CD4-positive, CD25-positive, alpha-beta regulatory T cell (primary cell): ENCODE measurements at places on chromosomes 13 and 19.

DNA sequence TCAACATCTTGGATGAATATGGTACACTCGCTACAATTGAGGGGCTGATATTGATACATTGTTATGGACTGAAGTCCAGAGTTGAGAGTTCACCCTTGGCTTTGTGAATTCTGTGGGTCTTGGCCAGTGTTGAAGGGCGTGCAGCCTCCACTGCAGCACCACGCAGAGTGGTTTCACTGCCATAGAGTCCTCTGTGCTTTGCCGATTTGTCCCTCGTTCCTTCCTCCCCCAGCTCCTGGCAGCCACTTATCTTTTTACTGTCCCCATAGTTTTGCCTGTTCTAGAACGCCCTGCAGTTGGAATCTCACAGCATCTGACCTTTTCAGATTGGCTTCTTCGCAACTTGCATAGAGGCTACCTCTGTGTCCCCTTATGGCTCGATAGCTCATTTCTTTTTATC lies 57.3 kb upstream of the IRS2 start:
- DNase-seq, result no peak

DNA sequence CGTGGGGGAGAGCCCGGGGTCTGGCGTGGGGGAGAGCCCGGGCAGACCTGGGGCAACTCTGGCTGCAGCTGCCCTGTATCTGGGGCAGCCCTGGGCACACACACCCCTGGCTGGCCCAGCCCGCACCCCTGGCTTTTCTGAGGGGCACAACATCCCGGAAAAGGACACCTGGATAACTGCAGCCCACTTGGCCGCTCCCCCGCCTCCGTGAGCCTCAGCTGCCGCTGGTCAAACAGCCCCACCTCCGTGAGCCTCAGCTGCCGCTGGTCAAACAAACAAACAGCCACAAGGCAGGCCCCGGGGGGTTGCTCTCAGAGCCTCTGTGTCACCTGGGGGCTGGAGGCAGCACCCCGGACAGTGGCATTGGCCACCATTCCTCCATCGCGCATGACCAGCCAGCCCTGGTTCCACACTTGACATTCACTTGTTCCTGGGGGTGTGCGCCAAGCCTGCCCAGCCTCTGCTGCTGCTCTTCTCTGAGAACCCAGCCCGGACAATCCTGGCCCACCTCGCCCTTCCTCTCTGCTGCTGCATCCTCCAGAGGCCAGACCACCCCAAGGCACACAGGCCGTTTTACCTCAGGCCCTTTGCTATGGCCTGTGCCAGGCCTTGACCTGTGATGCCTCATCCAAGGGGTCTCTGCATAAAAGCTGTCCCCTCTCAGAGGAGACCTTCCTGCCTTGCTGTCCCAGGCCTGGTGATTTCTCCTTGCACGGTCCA lies 19.9 kb downstream of the CEBPG start:
- DNase-seq, result no peak

GRCh38 chr19:10836479-10837330 lies 693 bp upstream of the TMED1 start:
- no peak for DNase-seq

DNA sequence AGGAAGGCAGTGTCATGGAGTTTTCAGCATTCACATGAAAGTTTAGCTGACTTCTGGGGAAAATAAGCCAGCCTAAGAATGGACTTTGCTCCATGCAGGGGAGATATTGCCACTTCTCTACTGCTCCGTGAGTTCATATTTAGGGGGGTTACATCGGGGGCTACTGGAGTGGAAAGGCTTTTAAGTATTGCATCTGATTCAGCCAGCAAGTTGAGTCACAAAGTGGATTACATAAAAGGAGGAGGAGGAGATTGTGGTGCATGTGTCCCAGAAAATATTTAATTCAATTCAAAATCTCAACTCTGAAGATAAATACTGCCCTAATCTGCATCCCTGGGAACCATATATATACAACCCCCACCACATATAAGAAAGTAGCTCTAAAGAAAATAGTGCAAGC lies 617.2 kb downstream of the DCT start:
- no peak for DNase-seq

DNA sequence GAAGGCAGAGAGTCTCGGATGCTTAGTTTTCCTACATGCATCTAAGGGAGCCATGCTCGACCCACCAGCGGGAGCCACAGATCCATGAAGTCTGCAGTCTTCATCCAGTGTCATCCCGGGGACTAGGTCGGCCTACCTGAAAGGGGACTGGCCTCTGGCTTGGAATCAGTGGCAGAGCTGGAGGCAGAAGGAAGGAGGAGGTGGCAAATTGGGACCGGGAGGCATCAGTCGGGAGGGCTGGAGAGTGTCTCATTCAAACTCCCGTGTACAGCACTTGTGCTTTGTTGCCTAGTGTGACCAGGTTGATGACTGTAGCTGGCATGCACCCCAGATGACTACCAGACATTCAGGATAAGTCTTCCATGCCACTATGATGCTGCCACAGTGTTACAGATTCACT lies 26.5 kb upstream of the ZNF536 start:
- DNase-seq, result no peak

DNA sequence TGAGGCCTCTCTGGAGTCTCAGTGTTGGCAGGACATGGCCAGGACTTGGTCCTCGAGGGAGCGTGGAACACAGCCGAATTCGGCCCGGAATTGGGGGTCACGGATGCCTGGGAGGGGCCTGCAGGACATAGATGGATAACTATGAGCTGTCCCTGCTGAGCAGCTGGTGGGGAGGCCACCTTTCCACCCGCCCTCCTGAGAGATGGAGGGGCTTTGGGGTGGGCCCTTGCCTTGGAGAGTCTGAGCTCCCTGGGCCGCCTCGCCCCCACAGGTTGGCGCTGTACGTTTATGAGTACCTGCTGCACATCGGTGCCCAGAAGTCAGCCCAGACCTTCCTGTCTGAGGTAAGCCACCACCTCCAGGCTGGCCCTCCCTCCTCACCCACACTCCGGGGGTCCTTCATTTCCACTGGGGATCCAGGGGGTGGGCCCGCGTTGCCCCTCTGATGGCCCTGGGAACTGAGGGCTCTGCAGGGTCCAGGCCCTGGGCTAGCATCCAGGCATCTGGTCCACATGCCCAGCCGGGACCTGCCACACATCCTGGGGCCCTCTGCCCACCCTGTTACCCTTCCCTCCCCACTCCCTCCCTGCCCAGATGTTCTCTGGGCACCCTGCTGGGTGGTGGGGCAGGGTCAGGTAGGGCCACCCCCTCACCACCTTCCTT lies 8.0 kb downstream of the SSBP4 start:
- DNase-seq, result no peak

DNA sequence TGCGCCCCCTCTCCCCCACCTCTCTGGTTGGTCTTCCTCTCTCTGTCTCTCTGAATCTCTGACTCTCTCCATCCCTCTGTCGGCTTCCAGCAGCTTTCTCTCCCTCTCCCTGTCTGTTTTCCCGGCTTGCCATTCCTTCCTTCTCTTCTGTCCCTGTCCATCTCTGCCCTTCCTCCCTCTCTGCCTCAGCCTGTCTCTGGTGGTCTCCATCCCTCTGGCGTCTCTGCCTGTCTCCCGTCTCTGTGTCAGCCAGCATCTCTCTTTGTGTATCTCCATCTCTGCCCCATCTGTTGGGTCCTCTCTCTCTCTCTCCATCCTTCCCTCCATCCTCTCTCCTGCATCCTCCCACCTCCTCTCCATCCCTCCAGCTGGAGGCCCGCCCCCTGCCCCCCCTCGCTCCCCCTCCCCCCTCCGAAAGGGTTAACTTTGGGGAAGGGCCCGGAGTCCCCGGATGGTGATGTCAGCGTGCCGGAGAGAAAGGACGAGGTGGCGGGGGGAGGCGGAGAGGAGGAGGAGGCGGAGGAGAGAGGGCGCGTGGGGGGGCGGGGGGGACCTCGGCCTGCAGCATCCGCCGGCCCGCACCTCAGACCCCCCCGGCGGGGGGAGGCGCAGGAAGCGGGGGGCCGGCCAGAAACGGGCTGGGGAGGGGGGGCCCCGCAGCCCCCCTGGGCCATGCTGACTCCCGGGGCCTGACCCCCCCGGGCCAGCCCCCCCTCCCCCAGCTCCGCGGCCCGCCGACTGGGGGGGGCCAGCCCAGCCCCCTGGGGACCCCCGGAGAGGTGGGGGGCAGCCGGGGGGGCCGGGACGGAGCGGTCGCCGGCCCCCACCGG lies at the start of gene BRSK1:
Gene BRSK1, plus strand, starts transcription at position 450 of the 830 bp plus-strand sequence. CDS start 446 bp downstream, outside the sequence.
- peak; percentile 40 for DNase-seq

GRCh38 chr13:35917252-35917941 lies 213.8 kb downstream of the DCLK1 start:
- no peak for DNase-seq

DNA sequence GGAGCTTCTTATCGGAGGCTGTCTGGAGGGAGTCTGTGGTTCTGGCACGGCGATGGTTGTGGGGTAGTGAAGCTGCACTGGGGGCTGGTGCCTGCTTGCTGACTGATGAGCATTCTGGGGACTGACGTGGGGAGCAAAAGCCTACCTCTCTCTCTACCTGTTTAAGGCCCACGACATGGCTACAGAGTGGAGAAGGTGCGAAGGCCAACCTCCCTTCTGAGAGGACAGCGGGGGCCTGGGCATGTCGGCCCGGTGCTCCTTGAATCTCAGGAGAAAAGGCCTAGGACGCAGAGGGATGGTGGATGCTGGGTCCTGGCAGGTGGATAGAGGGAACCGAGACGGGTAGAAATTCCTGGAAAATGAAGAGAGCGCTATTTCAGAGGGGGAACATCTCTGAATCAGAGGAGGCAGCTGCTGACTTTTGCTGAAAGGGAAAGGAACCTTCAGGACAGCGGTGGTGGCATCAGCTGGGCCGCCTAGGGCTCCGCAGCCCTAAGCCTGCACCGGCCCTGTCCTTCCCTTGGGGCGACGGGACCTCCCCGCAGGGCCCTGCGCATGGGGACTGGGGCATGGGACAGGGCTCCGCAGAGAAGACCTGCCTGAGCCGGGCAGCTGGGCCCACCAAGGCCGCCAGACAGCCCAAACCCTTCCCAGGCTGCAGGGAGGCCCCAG lies 35.0 kb upstream of the MEDAG start:
- DNase-seq, result no peak

- no peak for DNase-seq
Observed at GRCh38 chr19:4164262-4164661, 10.8 kb downstream of the CREB3L3 start.

GRCh38 chr13:29693275-29693945 lies 97.9 kb upstream of the SLC7A1 start:
- no peak for DNase-seq

GRCh38 chr13:50687545-50687944 lies 155.9 kb downstream of the DLEU7 start:
- DNase-seq, result no peak

DNA sequence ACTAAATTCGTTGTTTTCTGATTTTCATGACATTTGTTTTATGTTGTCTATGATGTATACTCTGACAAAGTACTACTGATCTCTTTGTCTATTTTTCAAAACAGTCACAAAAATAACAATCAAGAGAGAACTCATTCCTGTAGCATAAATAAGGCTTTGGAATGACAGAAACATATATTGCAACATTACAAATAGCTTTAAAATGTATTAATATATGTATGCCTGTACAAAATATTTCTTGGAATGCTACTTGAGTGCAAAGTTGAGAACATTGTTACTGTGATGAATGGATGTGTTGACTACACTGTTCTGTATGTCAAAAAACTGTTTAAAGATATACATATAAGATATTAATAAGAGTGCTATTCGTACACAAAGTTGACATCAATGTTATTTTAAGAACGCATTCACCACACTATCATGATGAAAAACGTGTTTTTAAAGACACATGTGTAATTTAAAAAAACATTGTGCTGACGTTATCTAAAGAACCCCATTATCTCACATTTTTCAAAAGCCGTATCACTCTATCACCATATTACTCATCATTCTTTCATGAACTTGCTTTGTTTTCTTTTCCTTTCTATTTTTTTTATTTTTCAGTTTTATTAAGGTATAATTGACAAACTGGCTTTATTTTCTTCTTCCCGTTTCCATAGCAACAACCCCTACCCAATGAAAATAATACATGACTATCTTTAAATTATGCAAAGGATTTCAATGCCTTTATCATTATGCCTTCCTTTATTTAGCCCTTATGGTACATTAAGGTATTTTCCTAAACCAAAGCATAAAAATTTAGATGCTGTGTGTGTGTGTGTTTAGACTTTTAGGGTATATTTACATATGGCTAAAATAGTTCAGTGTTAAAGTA lies 918.8 kb downstream of the SLITRK1 start:
- no peak for DNase-seq

GRCh38 chr19:14441041-14441938 lies 8.2 kb downstream of the PKN1 start:
- DNase-seq, result no peak

DNA sequence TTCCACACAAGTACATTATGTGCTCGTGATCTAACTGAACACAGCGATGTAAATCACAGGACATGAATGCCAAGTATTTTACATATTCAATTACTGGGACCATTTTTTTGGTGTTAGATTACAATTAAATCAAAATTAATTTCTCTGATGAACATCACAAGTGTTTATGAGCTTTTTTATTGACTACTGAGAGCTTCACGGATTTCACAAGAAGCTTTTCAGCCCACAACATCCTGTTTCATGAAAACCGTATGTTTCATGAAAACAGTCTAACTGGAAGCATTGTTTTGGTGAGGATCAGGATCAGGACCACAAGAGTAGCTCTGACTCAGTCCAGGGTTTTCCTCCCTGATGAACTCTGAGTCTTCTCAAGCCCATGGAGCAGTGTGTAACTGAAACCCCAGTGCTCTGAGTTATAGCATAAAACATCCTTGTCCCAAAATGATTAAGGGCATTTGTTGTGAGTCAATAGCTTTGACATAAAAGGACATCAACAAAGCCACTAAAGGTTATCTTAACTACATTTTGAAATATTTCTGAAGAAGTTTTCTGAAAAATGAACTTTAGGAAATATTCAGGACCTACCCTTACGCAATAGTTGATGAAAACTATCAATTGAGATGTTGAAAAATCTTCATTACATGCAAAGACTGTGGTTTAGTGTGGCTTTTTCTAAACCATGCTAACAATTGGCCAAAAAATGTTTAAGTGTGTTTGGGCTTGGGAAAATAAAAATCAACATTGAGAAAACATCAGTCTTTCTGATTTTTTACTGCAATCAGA lies 49.3 kb downstream of the UFM1 start:
- no peak for DNase-seq

DNA sequence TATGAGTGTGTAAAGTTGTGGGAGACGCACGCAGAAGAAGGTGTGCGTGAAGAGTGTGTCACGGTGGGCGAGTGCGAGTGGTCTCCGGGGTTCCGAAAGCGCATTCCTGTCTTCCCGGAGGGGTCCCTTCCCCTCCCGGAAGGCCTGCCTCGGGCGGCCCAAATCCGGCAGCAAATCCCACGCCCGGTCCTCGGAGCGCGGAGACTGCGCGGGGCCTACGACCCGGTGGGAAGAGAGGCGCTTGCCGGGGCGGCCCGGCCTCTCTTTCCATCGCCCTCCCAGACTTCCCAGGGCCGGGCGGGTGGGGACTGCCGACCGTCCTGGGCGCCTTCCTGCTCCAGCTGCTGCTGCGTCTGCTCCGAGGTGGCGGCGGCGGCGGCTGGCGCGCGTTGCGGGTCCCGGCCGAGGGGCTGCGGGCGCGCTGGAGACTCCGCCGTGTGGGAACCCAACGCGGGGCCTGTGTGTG lies 2.1 kb downstream of the ZIC5 start:
- DNase-seq, result no peak

- peak; percentile 3 for DNase-seq
Observed at GRCh38 chr13:30577401-30577852, 40.3 kb upstream of the USPL1 start.

GRCh38 chr13:66312312-66313087 lies 917.6 kb downstream of the PCDH9 start:
- no peak for DNase-seq
